ENCODE measurements at places on chromosomes 16 and 17. TPM values are rescaled to one million over a fixed set of nuclear protein-coding genes. Genes with fewer than 3 reads are reported as not detected.

- no peaks in the 10 kb centered on the region for H3K27me3 ChIP-seq
- no peak overlapping the region for H3K4me3 ChIP-seq
- no peak for DNase-seq
- no peaks in the 10 kb centered on the region for H3K4me1 ChIP-seq
- no peaks in the 10 kb centered on the region for H3K36me3 ChIP-seq
- no peak overlapping the region for H3K27ac ChIP-seq
These were observed 80.9 kb downstream of the GOSR1 start for GRCh38 chr17:30557916-30558685.

- no peaks in the 10 kb centered on the region for H3K27me3 ChIP-seq
- H3K4me1 ChIP-seq, result no peaks in the 10 kb centered on the region
- no peak for DNase-seq
- H3K36me3 ChIP-seq, result no peaks in the 10 kb centered on the region
- H3K27ac ChIP-seq, result no peak overlapping the region
These were observed 1.0 kb downstream of the IRX3 start for GRCh38 chr16:54285414-54286089.

- DNase-seq, result no peak
- no peak overlapping the region for H3K4me3 ChIP-seq
- no peaks in the 10 kb centered on the region for H3K4me1 ChIP-seq
- H3K36me3 ChIP-seq, result no peaks in the 10 kb centered on the region
- no peak overlapping the region for H3K27ac ChIP-seq
These were observed 1384.9 kb downstream of the CDH8 start for GRCh38 chr16:60651346-60651745.

SALL1 gene
- total RNA-seq, result not detected

CCL16 gene
- total RNA-seq, result not detected

- peaks cover 19% of the 10 kb centered on the region for H3K36me3 ChIP-seq
- peak overlapping the region; percentile 31 for H3K4me3 ChIP-seq
- peaks cover 59% of the 10 kb centered on the region for H3K4me1 ChIP-seq
- DNase-seq, result peak; percentile 75
- no peaks in the 10 kb centered on the region for H3K27me3 ChIP-seq
- peak overlapping the region; percentile 73 for H3K27ac ChIP-seq
These were observed 2.5 kb downstream of the ADPRM start for GRCh38 chr17:10699856-10700255.

DNA sequence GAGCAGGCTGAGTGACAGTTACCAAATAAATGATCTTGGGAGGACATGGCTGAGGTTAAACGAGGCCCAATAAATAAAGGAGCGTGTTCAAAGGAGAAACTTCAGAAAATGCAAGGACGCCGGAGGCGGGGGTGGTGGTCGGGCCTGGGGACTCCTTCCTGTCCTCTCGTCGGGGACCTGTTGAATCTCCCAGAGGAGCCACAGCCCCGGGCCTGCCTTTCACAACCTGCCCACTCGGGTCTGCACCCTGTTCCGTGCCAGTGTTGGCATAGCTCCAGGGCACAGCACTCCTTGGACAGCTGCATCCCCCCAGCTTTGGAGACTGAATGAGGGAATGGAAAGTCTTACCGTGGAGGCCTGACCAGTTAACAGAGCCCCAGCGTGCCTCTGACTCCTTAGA lies 8.1 kb upstream of the TBX4 start:
- no peak overlapping the region for H3K27ac ChIP-seq
- no peaks in the 10 kb centered on the region for H3K4me1 ChIP-seq
- no peaks in the 10 kb centered on the region for H3K36me3 ChIP-seq
- no peaks in the 10 kb centered on the region for H3K27me3 ChIP-seq
- no peak overlapping the region for H3K4me3 ChIP-seq

DNA sequence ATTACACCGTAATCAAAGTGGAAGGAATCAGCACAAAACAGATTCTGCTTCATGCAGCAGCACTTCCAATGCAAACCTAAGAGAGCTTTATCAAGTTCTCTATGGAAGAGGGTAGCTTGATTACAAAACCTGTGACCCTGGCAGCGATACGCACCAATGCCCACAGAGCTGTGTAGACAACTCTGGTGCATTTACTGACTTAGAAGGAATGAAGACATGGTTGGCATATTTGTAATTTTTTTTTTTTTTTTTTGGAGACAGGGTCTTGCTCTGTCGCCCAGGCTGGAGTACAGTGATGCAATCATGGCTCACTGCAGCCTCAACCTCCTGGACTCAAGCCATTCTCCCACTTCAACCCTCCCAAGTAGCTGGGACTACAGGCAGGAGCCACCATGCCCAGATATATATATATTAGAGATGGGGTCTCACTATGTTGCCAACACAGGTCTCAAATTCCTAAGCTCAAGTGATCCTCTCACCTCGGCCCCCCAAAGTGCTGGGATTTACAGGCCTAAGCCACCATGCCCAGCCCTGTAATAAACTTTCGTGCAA lies 49.4 kb downstream of the XPO6 start:
- no peaks in the 10 kb centered on the region for H3K27me3 ChIP-seq
- H3K36me3 ChIP-seq, result no peaks in the 10 kb centered on the region
- H3K4me3 ChIP-seq, result no peak overlapping the region

KRT15 gene
- not detected for total RNA-seq

GRCh38 chr16:72424757-72425156 lies 252.8 kb upstream of the PMFBP1 start:
- H3K36me3 ChIP-seq, result no peaks in the 10 kb centered on the region
- no peak overlapping the region for H3K27ac ChIP-seq
- no peak for DNase-seq
- H3K27me3 ChIP-seq, result no peaks in the 10 kb centered on the region

DNA sequence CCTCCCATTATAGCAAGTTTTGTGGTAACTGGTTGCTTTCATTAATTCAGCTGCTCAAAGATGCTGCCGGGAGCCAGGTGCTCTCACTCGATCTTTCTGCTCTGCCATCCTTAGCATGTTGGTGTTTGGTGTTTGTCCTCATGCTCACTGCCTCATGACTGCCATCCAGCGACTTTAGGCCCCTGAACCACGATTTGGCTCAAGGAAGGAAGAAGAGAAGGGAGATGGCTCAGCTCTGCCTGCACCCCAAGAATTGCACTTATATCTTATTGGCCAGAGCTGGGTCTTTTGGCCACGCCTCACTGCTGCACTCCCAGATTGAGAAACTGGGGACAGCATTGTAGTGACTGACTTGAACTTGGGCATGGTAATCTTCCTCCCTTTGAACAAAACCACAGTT lies 52.7 kb downstream of the ARSG start:
- H3K4me3 ChIP-seq, result no peak overlapping the region
- no peaks in the 10 kb centered on the region for H3K36me3 ChIP-seq
- H3K27me3 ChIP-seq, result no peaks in the 10 kb centered on the region
- H3K4me1 ChIP-seq, result peaks cover 59% of the 10 kb centered on the region

Measured in naive thymus-derived CD4-positive, alpha-beta T cell (primary cell).